Activated CD8-positive, alpha-beta memory T cell treated with anti-CD3 and anti-CD28 coated beads for 48 hours (primary cell): ENCODE measurements at places on chromosomes 4 and X.

- DNase-seq, result no peak
Measured at GRCh38 chr4:47597696-47598095, 112.6 kb downstream of the ATP10D start.

DNA sequence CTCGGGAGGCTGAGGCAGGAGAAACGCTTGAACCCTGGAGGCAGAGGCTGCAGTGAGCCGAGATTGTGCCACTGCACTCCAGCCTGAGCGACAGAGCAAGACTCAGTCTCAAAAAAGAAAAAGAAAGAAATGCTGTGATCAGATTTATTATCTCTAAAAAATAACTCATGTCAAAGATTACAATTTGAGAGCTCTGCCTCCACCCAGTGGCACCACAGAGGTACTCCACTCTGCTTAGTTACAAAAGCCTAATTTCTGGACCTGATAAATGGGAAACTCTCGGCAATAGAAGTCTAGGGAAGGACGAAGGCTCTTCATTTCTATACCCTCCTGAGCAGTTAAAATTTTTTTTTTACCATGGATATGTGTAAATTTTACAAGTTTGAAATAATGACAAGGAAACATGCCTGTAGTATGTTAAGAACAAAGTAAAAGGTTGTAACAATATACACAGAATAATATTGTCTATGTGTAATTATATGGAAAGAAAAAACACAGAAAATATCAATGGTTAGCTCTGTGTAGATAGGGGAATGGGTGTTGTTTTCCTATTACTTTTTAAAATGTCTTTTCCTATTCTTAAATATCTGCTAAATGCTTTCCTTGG lies 149.8 kb downstream of the STIM2 start:
- DNase-seq, result no peak

- peak; percentile 15 for DNase-seq
Measured at GRCh38 chrX:8743126-8743732, 11.3 kb upstream of the ANOS1 start.

DNA sequence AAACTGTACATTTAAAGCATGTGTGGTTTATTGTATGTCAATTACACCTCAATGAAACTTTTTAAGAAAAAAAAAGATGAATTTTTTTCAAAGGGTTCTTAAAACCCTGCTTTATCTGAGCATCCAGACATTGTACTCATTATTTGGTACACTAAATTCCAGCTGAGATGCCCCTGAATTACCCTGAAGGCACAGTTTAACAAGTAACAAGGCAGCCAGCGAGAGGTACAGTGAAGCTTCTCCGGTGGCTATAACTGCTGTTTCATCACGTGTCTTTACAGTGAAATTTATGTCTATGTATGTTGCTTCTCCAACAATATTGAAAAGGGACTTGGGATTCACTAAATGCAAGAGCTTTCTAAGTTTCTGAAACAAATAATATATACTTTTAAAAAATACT lies 15.8 kb downstream of the SLC7A11 start:
- no peak for DNase-seq

- DNase-seq, result no peak
Measured at GRCh38 chrX:12065251-12065650, 73.0 kb upstream of the FRMPD4 start.

DNA sequence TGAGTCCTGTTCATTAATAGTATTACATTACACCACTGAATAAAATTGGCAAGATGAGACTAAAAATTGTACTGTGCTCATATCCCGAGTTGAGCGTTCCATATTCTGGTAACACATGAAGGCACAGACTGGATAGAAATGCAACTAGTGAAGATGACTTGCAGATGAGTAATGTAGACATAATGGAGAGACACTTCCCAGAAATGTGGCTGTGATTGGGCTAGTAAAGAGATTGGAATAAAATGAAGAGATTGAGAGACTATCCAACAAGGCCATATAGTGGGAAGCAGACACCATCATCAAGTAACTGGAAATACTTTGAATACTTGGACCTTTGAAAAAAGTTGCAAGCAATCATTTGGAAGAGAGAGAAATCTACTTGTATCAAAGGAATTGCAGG lies 77.3 kb downstream of the DCAF8L1 start:
- no peak for DNase-seq

GRCh38 chr4:38684271-38684670 lies 20.3 kb downstream of the KLF3 start:
- no peak for DNase-seq

DNA sequence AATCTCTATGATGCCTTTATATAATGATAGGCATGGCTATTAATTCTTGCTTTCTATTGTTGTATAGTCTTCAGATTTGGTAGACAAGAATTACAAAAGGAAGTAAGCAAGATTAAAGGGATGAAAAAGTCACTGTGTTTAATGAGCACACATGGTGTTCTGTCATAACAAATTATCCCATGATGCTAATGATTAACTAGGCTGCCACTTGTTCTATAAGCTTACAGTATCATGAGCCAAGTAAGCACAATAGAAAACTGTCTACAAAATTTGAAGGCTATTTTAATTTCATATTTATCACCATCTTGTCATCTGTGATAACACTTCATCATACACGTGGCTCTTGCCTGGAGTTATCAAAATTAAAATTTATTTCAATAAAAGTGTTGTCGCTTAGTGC lies 466.7 kb downstream of the GASK1B start:
- DNase-seq, result no peak

GRCh38 chr4:83046693-83047473 lies 11.9 kb downstream of the COPS4 start:
- DNase-seq, result no peak

DNA sequence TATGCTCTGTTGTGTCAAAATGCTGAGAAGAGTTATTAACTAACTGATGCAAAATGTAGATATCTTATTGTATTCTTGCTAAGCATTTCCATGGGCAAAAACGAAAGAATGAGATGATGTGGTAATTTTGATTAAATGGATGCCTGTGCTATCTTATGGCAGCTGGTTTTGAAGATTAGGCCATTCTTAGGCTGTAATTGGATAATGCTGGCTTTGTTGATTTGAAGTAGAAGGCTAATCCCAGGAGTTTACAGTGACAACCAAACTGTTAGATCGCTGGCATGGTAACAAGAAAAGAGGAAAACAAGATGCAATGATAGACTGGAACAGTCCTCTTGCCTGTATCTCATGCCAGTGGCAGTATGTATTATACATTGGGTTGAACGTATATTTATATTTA lies 74.1 kb upstream of the WDR44 start:
- no peak for DNase-seq

DNA sequence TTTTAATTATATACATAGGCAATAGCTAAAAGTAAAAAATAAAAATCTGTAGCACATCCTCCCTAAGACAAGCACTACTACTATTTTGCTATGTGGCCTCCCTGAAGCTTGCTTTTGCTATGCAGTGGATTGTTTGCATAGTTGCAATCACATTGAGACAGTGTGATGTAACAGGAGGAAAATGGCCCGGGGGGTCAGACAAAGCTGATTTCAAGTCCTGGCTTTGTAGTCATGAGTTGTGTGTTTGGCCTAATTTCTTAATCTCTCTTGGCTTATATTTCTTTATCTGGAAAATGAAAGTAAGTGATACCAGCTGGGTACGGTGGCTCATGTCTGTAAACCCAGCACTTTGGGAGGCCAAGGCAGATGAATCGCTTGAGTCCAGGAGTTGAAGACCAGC lies 166.6 kb downstream of the LHFPL1 start:
- no peak for DNase-seq

- DNase-seq, result no peak
Measured at GRCh38 chr4:182862921-182863320, 54.3 kb downstream of the DCTD start.

- DNase-seq, result no peak
Measured at GRCh38 chr4:6696611-6697010, 2.9 kb downstream of the S100P start.

DNA sequence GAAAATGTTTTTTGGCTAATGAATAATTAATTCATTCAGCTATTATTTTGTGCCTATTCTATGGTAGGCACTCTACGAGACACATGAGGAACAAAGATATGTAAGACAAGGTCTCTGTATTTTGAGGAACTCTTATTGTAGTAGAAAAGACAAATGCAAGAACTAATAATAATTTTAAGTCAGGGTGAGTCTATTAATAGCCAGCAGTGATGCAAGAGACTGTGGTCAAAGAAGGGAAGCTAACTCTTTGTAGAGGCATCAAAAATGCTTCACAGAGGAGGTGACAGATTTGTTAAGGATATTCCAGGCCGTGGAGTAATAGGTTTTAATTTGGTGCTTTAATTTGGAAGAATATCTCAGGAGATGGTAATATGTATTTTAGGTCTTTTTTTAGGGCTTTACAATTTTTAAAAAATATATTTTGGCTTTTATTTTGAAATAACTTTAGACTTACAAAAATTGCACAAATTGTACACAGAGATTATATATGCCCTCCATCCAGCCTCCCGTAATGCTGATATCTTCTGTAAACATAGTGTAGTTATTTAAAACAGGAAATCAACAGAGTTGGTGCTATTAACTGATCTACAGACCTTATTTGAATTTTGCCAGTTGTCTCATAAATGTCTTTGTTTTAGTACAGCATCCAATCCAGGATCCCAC lies 48.1 kb downstream of the DCLK2 start:
- no peak for DNase-seq

GRCh38 chrX:133880032-133880443 lies 105.4 kb downstream of the GPC3 start:
- DNase-seq, result no peak

DNA sequence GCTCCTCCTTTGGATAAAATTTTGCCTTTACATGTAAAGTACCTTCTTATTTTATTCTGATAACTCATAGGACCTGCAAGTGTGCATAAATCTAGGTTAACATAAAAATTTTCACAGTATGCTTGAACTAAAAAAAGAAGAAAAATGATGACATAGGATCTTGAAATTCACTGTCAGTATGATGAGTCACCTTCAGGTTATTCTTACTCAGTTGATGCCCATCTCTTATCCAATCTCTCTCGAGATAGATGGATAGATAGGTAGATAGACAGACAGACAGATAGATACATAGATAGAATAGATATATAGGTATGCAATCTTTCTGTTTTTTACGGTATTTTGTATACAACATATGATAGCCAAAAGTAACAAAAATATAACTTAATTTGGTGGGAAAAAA lies 485.5 kb downstream of the NAF1 start:
- no peak for DNase-seq

DNA sequence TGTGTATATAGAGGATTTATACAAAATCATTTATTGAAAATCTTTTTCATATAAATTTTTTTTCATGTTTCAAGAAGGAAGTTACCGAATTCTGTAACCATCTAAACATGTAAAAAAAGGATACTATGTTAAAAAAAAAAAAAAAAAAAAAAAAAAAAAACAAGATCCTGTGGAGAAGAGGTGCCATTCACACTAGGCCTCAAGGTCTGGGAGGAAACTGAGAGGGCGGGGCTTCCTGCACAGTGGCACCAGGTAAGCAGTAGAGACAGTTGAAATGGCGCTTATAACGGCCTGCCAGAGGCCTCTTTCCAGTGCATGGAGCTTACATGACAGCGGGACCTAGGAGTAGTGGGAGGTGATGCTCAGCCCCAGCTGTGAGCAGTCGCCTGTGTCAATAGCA lies 17.5 kb downstream of the TRAPPC2 start:
- DNase-seq, result no peak
